ENCODE measurements at places on chromosomes 3 and 15.

GRCh38 chr15:48781017-48781416, 29.9 kb downstream of the CEP152 start:
- DNase-seq: no peak

GRCh38 chr15:34722439-34722836, 32.4 kb downstream of the GJD2 start:
- DNase-seq: no peak

GRCh38 chr3:36689560-36689959, 74.8 kb downstream of the DCLK3 start:
- DNase-seq: no peak

- no peak for DNase-seq
Observed at GRCh38 chr15:65095747-65096104, 19.2 kb downstream of the KBTBD13 start.

- no peak for DNase-seq
Observed at GRCh38 chr3:60011218-60011617, 961.4 kb upstream of the CFAP20DC start.

GRCh38 chr15:42032376-42033213, 11.8 kb upstream of the PLA2G4E start:
- no peak for DNase-seq

DNA sequence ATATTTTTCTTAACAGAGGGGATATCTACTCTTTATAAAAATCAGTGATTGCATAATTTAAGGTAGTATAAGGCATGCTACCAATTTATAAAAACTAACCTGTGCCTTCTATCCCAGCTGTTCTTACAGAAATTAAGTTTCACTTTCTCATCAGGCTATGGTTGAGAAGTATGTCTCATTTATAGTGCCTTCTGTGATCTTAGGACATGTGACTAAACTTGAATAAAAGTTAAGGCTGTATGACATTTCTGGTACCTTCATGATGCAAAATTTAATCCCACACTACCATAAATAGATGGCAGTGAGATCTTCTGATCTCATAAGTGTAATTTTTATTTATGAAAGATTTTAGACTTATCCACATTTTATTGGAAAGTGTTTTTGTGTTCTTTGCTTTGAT, 12.6 kb downstream of the TIPARP start:
- DNase-seq: no peak

DNA sequence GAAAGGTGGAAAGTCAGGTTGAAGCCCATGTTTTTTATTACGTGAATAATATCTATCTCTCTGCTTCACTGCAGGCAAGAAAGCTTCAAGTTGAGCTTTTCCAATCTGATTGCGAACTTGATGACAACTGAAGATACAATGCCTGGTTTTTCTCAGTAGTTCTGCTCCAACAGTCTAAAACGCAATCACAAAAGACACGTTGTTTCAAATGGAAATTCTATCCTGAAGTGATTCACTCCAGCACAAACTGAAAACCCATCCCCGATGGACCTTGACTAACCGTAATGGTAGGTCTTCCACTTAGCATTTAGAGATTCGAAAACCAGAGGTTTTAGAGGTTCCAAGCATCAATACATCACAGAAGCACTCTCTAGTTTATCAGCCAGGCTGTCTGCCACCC, 10.6 kb downstream of the B4GALT4 start:
- DNase-seq: no peak

DNA sequence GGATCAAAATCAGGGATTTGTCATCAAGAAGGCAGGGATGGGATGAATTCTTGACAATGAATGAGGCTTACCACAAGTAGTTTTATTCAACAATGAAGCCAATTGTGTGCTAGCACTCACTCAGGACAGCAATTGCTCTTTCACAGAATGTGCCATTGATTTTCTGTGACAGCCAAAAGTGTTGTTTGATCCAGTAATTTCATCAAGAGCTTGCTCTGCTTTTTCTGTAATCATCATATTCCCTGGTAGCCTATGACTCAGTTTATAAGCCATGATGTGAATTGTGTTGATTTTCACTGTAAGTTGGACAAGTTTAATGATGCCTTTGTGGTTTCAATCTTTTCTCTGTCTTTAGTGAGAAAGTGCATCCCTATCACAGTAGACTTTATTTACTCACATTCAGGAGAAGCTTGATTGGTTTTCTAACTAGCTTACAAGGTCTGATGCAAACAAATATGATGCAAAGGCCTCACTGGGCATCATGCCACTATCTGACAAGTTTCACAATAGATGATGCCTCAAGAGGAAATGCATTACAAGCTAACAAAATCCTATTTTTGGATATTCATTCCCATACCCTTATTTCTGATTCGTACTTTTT, 13.6 kb upstream of the CSRNP1 start:
- no peak for DNase-seq
